ENCODE measurements at places on chromosomes 1 and 21. TPM values are rescaled to one million over a fixed set of nuclear protein-coding genes. Genes with fewer than 3 reads are reported as not detected.

The PTPRU gene
- 33.2 TPM for total RNA-seq

The PLA2G2F gene
- total RNA-seq, result not detected

The CFH gene
- total RNA-seq, result 175 TPM

The OR14K1 gene
- total RNA-seq, result not detected

The BCL2L15 gene
- under 0.01 TPM for total RNA-seq

The MX2 gene
- 5.3 TPM for total RNA-seq

The GUCA2B gene
- total RNA-seq, result not detected

The SPATA21 gene
- total RNA-seq, result not detected

The OR10K2 gene
- total RNA-seq, result not detected

The PLCH2 gene
- 0.09 TPM for total RNA-seq

The DSTYK gene
- total RNA-seq, result 18.4 TPM

The RCAN3 gene
- total RNA-seq, result 3.0 TPM

The ZNF692 gene
- total RNA-seq, result 34.1 TPM

The SMCP gene
- total RNA-seq, result not detected

The ANGPTL3 gene
- not detected for total RNA-seq

The CASZ1 gene
- under 0.01 TPM for total RNA-seq

The ARHGAP30 gene
- total RNA-seq, result 0.05 TPM

The CFAP107 gene
- total RNA-seq, result not detected

The NUP210L gene
- total RNA-seq, result under 0.01 TPM

The FMO1 gene
- total RNA-seq, result not detected

The TNNT2 gene
- total RNA-seq, result not detected

The ZNF648 gene
- not detected for total RNA-seq

The MAN1C1 gene
- total RNA-seq, result 0.65 TPM

The PCSK9 gene
- total RNA-seq, result 0.89 TPM

The KRTAP22-2 gene
- not detected for total RNA-seq

The MXRA8 gene
- total RNA-seq, result 172 TPM

The FCER1A gene
- total RNA-seq, result not detected

The PAPPA2 gene
- total RNA-seq, result 15.4 TPM

The RPTN gene
- total RNA-seq, result not detected

The NLRP3 gene
- 2.4 TPM for total RNA-seq

The HRNR gene
- not detected for total RNA-seq

The AGPAT3 gene
- 130 TPM for total RNA-seq

The CTH gene
- 15.1 TPM for total RNA-seq

The IL12RB2 gene
- total RNA-seq, result not detected

The LMOD1 gene
- 27.0 TPM for total RNA-seq

The HAO2 gene
- total RNA-seq, result not detected

The OPRD1 gene
- not detected for total RNA-seq

The TATDN3 gene
- 12.5 TPM for total RNA-seq

The NTMT2 gene
- total RNA-seq, result not detected

The PLA2G5 gene
- total RNA-seq, result not detected

The RNU1-1 gene
- total RNA-seq, result under 0.01 TPM

The UFC1 gene
- 81.8 TPM for total RNA-seq
